ENCODE measurements at places on chromosomes 13 and 19.

DNA sequence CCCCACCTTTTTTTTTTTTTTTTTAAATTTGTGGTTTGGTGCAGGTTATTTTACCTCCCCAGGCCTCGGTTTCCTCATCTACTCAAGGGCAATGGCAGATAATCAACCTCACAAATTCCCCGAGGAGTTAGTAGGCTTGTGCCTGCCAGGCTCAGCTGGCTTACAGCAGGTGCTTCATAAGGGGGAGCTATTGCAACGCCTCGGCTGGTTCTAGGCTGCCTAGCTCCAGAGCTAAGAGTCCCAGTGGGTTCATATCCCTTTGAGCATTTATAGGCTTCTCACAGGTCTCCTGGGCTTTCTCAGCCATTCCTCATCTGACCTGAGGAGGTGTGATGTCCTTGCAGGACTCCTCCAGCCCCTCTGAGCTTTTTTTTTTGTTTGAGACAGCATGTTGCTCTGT lies 10.6 kb downstream of the BCKDHA start:
- DNase-seq = no peak

- DNase-seq = no peak
Measured at GRCh38 chr13:48580896-48581295, 48.0 kb upstream of the RCBTB2 start.

GRCh38 chr13:112657850-112658445 lies 31.9 kb upstream of the ATP11A start:
- DNase-seq = no peak

- DNase-seq = no peak
Measured at GRCh38 chr13:42123600-42123999, 75.2 kb downstream of the DGKH start.

DNA sequence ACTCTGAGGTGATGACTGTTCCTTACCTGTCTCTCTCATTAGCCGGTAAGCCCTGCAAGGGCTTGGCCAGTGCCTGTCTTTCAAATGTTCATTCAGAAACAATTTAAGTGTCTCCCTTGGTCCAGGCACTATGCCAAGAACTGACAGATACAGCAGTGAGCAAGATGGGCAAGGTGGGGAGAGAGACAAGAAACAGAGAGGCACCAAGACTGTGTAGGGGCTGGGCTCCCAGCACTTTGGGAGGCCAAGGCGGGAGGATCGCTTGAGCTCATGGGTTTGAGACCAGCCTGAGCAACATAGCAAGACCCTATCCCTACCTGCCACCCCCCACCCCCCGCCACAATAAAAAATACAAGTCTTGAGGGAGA lies 1.3 kb upstream of the CCNE1 start:
- DNase-seq = no peak

DNA sequence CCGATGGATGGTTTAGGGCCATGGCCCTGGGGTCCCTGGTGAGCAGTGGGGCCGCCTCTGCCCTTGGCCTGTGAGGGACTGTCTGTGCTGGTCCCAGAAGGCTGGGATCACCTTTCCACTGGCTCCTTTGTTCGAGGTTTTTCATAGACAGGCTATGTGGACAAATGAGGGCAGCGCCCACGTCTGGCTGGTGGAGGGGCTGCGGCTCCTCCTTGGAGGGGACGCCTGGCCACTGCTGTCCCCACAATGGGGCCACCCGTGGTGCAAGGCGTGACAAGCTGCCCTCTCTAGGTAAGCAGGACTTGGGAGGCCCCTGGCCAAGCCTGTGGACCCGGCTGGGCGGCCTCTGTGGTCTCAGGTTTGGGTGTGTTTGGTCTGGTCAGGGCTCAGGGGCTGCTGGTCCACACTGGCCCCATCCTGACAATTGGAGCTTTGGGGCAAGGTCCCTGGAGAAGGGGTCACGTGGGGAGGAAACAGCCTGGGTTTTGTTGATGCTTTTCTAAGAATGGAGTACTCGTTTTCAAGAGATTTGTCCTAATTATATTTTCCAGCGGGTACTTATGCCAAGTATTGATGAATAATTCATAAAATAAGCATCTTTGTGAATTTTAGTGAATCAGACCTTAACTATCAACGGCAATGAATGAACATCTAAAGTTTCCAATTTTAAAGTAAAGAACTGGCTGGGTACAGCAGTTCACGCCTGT lies 33.3 kb downstream of the MCF2L start:
- no peak for DNase-seq
